ENCODE measurements at places on chromosomes 7 and 10.

GRCh38 chr7:125098377-125098970 is 168.8 kb upstream of the POT1 start:
- no peak for DNase-seq

GRCh38 chr10:14952851-14953423 is 959 bp downstream of the DCLRE1C start:
- no peak for DNase-seq

GRCh38 chr10:61148451-61148850 is 204.5 kb upstream of the RHOBTB1 start:
- no peak for DNase-seq

GRCh38 chr7:151181011-151181431 is 6.0 kb downstream of the ASB10 start:
- DNase-seq = no peak

- peak; percentile 43 for DNase-seq
Measured at GRCh38 chr7:17640730-17641377, 299.4 kb downstream of the SNX13 start.

GRCh38 chr7:143013893-143014292 is 13.0 kb downstream of the OR9A2 start:
- no peak for DNase-seq

DNA sequence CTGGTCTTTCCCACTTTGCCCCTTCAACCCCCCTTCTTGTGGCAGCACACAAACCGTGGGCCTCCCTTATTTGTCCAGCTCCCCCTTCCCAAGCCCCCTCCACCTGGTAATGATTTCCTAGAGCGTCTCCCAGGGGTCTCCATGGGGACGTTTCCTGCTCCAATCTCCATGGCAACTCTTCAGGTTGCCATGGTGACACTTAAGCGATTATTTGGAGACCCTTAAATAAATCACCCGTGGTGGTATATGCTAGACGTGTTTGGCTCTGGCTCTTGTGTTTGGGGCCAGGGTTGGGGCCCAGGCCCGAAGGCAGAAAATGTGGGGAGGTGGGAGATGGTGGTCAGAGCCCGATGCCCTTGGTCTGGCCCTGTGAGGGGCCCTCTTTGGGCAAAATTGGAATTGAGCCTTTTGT is 41.1 kb upstream of the DLG5 start:
- no peak for DNase-seq

GRCh38 chr7:29953726-29954347 is 35.8 kb downstream of the SCRN1 start:
- no peak for DNase-seq

GRCh38 chr10:43344051-43344450 is 27.4 kb upstream of the FXYD4 start:
- DNase-seq = no peak

DNA sequence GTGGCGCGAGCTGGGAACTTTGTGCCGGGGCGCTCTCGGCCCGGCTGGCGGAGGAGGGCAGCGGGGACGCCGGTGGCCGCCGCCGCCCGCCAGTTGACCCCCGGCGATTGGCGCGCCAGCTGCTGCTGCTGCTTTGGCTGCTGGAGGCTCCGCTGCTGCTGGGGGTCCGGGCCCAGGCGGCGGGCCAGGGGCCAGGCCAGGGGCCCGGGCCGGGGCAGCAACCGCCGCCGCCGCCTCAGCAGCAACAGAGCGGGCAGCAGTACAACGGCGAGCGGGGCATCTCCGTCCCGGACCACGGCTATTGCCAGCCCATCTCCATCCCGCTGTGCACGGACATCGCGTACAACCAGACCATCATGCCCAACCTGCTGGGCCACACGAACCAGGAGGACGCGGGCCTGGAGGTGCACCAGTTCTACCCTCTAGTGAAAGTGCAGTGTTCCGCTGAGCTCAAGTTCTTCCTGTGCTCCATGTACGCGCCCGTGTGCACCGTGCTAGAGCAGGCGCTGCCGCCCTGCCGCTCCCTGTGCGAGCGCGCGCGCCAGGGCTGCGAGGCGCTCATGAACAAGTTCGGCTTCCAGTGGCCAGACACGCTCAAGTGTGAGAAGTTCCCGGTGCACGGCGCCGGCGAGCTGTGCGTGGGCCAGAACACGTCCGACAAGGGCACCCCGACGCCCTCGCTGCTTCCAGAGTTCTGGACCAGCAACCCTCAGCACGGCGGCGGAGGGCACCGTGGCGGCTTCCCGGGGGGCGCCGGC is 870 bp downstream of the FZD1 start:
- peak; percentile 67 for DNase-seq

DNA sequence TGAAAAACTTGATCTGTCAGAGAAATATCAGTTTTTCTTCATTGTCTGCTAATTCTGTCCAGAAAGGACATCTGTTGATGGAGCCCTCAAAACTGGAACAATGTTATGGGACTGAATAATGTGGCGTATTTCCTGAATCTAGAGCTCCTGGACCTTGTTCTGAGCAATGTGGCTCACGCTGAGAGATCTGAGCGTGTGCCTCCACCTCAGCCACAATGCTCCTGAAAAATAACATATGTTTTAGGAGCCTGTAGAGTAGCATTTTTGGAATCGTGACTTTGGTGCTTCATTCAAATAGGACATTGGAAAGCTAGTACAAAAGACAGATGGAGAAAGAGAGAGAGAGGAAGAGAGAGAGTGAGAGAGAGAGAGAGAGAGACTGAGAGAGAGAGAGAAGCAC is 110.3 kb downstream of the BMPER start:
- no peak for DNase-seq

GRCh38 chr7:47181746-47182361 is 400.1 kb downstream of the TNS3 start:
- DNase-seq = peak; percentile 58

DNA sequence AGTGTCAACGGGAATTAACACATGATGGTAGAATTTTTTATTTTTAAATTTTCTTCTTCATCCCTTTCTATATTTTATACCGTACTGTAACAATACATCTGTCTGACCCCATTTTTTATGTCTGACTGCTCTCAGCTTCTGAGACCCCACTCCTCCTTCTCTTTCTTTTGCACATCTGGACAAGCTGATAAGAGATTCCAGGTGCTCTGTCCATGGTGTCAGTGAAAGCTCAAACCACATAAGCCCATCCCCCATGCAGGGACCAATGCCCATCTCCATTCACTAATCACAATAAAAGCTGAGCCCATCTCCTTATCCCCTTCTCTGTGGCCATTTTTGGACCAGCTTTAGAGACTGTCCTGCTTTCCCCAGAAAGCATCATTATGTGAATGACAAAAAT is 8.7 kb downstream of the GSDME start:
- DNase-seq = no peak

- peak; percentile 27 for DNase-seq
Measured at GRCh38 chr7:158394936-158395335, 192.7 kb downstream of the PTPRN2 start.

DNA sequence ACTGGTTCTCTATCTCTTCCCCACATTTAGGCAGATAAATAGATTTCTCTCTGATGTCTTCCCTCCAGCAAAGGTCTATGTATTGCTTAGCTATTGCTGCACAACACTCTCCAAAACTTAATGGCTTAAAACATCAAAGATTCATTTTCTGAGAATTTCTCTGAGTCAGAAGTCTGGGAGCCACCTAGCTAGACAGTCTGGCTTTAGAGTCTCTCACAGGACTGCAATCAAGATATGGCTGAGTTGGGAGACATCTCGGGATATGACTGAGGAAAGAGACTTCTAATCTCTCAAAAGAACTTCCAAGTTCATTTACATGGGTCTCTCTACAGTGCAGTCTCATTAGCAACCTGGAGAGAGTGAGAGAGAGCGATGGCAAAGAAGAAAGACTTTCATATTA is 553.6 kb upstream of the GHITM start:
- no peak for DNase-seq

GRCh38 chr7:132837529-132837928 is 244.4 kb downstream of the CHCHD3 start:
- DNase-seq = no peak

- no peak for DNase-seq
Measured at GRCh38 chr7:134599371-134599770, 47.3 kb upstream of the BPGM start.

DNA sequence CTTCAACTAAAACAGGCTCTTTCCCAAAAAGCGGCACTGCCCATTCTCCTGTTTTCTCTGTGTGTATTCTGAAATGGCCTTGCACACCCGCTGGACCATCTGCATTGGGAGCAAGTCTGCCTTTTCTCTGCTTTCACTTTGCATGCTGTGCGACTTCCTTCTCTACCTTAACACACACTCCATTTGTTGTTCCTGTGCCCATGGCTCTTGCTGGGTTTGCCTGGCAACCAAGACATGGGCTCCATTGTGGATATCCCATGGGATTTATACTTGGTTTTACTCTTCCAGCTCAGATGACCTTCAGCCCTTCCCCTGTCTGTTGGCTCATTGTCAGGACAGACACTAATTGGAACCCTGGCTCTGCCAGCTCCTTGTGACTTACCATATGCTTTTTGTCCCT is 465.3 kb downstream of the REEP3 start:
- DNase-seq = no peak

- no peak for DNase-seq
Measured at GRCh38 chr7:112172870-112173567, 33.2 kb downstream of the DOCK4 start.

DNA sequence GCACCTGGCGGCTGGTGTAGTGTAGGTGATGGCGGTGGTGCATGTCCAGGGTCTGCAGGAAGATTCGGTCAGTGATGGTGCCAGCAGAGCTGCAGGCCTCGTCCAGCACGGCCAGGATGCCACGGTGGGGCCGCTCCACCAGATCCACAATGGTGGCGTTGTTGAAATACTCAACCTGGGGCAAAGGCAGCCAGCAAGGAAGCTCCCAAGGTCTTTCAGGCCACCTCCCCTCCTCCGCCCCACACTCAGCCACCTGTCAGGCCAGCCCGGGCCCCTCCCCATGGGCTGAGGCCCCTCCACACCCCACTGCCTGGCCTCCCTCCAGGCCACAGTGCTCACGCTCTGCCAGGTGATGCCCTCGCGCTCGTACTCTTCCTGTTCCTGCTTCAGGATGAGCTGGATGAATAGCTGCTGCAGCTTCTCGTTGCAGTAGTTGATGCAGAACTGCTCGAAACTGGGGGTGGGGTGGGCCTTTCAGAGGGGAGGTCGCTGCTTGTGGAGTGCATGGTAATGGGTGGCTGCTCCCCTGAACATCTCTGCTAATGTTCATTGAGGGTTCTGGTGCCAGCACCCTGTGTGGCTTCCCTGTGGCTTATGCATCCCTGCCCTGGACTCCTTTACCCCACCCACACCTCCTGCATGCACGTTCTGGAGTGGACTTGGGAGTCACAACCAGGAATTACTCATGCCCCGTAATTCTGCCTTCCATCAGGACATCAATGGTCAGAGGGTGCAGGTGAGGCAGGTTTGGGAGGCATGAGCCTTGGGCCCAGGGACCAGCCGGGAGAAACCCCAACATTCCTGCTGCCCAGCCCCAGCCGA is 8.9 kb downstream of the MYO1G start:
- DNase-seq = no peak

DNA sequence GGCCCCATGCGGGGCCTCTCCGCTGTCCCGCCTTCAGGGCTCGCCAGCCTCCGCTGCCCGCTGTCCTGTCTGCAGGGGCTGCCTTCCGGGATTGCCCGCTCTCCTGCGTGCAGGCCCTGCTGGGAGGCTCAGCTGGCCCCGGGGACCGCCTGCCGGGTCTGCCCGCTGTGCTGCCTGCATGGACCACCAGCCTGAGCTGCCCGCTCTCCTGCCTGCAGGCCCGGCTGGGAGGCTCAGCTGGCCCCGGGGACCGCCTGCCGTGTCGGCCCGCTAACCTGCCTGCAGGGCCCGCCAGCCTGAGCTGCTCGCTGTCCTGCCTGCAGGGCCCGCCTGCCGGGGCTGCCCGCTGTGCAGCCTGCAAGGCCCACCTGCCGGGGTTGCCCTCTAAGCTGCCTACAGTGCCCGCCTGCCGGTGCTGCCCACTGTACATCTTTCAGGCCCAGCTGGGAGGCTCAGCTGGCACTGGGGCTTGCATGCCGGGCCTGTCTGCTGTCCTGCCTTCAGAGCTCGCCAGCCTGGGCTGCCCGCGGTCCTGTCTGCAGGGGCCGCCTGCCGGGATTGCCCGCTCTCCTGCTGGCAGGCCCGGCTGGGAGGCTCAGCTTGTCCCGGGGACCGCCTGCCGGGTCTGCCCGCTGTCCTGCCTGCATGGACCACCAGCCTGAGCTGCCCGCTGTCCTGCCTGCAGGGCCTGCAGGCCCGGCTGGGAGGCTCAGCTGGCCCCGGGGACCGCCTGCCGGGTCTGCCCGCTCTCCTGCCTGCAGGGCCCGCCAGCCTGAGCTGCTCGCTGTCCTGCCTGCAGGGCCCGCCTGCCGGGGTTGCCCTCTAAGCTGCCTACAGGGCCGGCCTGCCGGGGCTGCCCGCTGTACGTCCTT is 165.1 kb downstream of the GLRX3 start:
- no peak for DNase-seq

DNA sequence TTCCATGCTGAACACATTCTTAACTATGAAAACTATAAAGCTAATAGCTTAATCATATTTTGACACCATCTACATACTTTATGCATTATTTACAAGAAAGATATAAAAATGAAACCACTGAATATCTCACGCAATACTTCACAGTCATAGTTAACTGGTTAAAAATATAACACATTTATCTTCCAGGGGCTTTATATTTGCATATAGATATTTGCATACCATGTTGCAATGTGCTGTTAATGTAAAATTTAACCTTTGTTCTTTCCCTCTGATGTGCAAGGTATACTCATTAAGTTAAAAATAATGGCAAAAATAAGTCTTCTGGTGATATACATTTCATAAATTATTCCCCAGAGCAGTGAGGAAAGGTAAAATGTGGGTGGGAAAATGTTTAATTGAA is 76.9 kb upstream of the MGMT start:
- no peak for DNase-seq

- DNase-seq = peak; percentile 5
Measured at GRCh38 chr10:113187063-113187777, 237.2 kb downstream of the TCF7L2 start.

DNA sequence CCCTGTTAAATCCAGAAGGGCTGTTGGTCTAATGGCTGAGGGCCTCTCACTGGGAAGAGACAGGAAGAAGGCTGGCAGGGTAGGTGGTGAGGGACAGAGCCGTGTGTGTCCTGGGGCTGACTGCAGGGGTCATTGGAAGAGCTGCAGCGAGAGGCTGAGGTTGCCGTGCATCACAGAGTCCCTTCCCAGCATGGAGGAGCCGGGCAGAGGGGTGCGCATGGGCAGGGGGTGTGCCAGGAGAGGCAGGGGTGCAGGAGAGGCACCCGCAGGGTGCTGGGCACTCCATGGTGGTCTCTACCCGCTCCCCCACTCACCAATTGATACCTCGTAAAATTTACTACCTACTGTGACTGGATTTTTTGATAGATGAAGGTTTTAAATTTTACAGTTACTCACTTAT is 124.3 kb downstream of the ACTR3B start:
- DNase-seq = no peak

DNA sequence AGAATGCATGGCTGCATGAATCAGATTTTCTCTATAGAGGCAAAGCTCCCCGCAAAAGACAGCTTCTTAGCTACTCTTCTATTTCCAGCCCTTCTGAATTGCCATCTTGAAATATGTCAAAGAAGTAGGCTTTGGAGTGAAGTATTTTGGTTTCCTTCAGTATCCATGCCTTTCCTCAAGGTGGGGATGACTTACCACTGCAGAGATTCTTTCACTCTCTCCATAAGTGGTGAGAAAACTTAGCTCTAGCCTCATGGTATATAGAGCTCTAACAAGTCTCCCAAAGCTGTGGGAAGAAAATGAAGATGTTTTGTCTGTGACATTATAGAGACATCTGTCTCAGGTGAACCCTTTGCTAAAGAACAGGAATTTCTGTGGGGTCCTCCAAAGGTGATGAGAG is 89.6 kb upstream of the ITGB1 start:
- no peak for DNase-seq
